ENCODE measurements at places on chromosomes 11 and 22.
A peak's percentile ranks its signal among the peaks of the same experiment; 100 is the strongest.

- no peak for DNase-seq
Measured at GRCh38 chr11:122882189-122882856, at the start of gene JHY. TSS of gene JHY (plus strand) at chr11:122882759. CDS start at chr11:122885850, 3,091 bp downstream.

GRCh38 chr11:112238041-112238440 is 11.8 kb downstream of the PTS start:
- no peak for DNase-seq

- DNase-seq = no peak
Measured at GRCh38 chr22:20015187-20015625, 1.4 kb downstream of the ARVCF start.

DNA sequence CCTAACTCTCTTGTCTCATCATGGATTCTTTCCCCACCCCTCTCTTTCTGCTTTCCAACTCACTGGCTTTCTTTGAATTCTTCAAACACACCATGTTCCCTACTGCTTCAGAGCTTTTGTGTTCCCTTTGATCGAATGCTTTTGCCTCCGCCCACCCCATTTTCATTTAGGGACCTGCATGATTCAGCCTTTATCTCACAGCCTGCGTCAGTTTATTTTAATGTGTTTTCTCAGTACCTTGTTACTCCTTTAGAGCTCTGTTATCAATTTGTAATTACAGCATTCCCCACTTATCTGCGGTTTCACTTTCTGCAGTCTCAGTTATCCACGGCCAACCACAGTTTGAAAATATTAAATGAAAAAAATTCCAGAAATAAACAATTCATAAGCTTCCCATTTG is 451.3 kb downstream of the METTL15 start:
- no peak for DNase-seq

- no peak for DNase-seq
Measured at GRCh38 chr11:89489930-89490329, 1.2 kb downstream of the NOX4 start.

GRCh38 chr11:28629235-28629634 is 521.0 kb downstream of the METTL15 start:
- DNase-seq = no peak

DNA sequence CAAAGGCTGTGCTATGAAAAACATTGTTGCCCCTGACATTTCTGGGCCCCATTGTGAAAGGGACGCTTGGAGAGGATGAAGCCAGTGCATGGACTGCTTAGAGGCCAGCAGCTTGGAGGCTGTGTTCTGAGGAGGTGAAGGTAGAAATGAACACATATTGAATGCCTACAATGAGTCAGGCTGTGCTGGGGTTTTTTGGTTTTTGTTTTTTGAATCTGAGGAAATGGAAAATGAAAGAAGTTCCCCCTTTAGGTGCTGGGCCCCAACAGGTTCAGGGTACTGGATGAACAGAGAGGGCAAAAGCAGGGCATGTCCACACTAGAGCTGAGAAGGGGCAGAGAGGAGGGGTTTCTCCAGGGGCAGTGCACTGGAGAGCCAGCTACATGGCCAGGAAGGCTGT is 166.1 kb upstream of the API5 start:
- DNase-seq = no peak

- no peak for DNase-seq
Measured at GRCh38 chr22:38881464-38881871, 9.5 kb upstream of the CBX6 start.

DNA sequence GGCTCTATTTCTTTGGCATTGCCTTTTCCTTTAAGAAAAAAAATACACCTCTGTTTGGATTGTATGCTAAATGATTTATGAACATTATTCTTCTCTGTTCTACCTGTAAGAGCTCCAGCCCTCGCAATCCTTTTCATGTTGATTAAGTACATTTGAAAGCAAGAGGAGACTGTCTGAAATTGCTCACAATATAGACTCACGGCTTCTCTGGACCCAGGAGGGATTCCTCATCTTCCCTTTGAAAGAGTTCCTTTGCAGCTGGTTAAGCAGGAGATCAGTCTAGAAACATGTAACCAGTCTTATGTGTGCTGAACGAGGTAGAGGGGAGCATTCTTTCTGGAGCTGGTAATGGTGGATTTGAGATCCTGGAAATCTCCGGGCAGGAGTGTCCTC is 47.4 kb downstream of the PKNOX2 start:
- no peak for DNase-seq

GRCh38 chr11:61369372-61370348 is 7.5 kb downstream of the TMEM138 start:
- no peak for DNase-seq

GRCh38 chr11:10004526-10005113 is 289.4 kb downstream of the SBF2 start:
- DNase-seq = no peak

DNA sequence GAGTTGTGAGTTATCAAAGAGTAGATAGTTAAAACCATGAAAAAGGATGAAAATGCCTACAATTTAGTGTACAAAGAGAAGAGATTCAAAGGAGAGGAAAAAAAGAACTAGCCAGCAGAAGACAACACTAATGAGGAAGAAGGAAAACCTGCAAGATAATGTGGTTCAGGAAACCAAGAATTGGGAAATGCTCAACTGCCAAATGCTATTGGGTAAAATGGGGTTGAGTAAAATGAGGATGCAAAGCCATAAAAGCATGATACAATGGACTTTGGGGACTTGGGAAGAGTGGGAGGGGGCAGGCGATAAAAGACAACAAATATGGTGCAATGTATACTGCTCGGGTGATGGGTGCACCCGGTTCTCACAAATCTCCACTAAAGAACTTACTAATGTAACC is 7.6 kb upstream of the OR52K2 start:
- no peak for DNase-seq

GRCh38 chr11:17561526-17561925 is 14.5 kb downstream of the OTOG start:
- no peak for DNase-seq

- DNase-seq = no peak
Measured at GRCh38 chr11:77136784-77137420, 8.9 kb downstream of the MYO7A start.

GRCh38 chr11:60906132-60906972 is at the start of gene PRPF19:
TSS of gene PRPF19 (minus strand) at chr11:60906585. CDS start at chr11:60906382, 203 bp downstream.
- DNase-seq = no peak

DNA sequence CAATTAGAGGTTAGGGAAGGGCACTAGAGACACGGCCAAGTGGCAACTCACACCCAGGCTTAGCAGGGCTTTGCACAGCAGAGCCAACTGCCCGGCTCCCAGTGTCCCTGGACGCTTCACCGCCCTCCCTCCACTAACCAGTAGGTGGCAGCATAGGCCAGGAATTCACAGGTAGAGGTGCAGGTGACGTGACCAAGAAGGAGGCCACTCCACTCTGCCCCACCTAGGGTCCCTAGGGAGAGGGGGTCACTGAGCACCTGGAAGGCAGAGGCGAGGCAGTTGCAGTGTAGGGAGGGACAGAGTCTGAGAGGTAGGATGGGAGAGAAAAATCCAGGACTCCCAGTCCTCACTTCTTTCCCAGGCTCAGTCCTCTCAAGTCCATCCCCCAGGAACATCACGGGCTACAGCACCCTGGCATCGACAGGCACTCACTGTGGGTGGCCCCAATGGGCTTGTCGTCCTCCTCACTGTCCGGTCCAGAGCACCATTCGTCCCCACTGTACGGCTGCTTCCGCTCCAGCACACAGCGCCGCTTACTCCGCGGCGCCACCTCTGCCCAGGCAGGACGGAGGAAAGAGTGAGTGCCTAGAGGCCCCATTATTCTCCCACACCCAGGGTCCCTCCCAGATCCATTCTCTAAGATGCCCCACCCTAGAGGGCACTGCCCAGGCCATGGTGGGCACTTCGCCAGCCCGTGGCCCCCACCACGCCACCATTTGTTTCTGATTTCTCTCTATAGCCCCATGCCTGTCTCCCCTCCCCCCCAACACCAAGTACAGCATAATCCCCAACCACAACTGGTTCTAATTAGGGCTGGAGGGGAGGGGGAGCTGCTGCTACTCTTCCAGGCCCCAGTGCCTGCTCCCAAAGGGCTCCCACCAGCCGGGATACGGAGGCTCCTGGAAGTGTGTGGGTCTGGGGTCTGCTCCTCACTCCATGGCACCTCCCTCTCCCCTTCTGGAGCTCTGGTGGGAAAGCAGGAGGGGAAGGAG is 18.4 kb downstream of the BCL9L start:
- no peak for DNase-seq

- no peak for DNase-seq
Measured at GRCh38 chr11:119419246-119419645, 3.7 kb downstream of the THY1 start.

DNA sequence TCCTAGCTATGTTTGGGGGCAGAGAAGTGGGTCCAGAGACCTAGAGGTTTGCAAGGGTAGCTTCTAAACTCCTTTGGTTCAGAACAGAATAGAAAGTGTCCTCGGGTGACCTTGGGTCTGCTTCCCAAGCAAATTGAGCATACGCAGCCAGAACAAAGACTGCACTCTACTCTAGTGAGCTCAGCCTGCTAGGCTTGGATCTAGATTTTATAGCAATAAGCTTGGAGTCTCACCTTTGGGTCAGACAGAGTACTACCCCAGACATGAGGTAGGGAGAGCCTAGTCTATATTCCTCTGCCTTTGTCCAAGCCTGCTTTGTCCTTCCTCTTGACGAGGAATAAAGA is 52.6 kb upstream of the ELF5 start:
- no peak for DNase-seq

DNA sequence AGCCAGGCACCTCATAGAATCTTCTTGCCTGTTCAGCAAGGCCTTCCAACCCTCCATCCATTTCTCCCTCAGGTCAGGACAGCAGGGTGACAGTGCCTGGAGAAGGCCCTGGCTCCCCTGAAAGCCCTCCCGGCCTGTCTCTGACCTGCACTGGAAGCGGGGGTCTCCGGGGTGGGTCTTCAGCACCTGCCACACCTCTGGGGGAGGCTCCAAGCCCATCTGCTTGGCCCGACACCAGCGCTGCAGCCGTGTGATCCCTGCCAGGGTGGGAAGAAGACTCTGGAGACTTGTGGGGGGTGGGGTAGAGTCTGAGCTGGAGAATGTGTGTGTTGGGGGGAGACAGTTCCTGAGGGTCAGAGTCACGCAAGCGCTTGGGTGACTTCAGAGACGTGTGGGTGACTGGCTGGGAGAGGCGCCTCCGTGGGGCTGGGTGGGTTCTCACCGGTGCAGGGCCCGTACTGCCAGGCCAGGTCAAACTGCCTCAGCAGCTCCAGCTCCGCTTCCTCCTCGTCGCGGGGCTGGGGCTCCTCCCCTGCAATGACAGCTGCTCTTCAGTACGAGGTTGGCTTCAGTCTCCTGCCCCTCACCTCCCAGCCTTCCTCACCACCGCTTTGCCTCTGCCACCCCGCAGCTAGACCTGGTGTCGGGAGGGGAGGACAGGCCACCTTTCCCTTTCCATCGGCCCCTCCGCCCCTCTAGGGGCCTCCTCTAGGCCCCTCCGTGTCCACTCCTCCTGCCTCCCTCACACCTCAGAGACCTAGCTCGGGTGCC is 615 bp downstream of the POLD4 start:
- DNase-seq = no peak

GRCh38 chr11:78019808-78020207 is 3.3 kb downstream of the KCTD14 start:
- DNase-seq = no peak

- no peak for DNase-seq
Measured at GRCh38 chr11:64652586-64653387, 61.8 kb downstream of the SLC22A12 start.

GRCh38 chr11:1746956-1747752 is 3.2 kb downstream of the IFITM10 start:
- no peak for DNase-seq

DNA sequence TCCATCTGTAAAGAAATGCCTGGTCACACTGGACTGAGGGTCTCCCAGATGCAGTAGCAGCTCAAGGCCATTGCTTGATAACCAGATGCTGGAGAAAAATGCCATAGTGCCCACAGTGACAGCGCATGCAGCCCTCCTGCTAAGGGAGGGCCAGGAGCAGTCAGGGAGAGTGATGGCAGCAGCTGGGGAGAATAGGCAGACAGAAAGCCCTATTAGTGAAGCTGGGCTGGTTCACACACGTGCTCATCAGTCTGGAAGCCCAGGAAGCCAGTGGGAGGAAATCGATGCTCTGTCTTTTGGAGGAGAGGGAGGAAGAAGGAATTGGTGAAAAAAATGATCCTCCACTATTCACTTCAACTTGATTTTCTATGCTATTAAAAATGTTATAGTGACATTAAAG is 82.9 kb downstream of the OSBP2 start:
- DNase-seq = no peak

DNA sequence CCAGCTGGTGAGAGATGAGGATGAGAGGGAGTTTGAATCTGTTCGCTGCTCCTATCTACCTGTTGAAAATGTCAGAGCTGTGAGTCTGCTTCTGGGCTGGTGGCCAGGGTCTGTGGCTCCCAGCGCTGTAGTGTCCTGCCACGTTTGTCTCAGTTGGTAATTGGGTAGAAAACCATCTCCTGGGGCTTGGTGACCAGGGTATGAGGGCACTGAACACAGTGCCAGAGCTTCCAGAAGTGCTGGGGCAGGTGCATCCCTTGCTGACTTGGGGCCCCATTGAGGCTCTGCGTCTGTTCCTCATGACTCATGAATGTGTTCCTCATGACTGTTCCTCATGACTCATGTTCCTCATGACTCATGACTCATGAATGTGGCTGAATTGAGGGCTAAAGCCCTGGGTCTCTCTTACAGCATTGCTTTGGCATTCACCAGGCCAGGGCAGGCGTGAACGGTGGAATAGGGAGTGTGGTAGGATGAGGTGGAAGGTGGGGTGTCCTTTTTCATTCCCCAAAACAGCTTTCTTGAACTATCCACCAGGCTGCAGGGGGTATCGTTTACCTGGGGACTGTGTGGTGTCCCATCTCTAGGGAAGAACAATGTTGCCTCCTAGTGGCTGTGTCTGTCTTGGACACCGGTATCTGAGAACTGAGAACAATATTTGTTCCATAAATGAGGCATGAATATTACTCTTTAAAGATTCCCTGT is 139.5 kb downstream of the COMMD9 start:
- peak; percentile 86 for DNase-seq

DNA sequence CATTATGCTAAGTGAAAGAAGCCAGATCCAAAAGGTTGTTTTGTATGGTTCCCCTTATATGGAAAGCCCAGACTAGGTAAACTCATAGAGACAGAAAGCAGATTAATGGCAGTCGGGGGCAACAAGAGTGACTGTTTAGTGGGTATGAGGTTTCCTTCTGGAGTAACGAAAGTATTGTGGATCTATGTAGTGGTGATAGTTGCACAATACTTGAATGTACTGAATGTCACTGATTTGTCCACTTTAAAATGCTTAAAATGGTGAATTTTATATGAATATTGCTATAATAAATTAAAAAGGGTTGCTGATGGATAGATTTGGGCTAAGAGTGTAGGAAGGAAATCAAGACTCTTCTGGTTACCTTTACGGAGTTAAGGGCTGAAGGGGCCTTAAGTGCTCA is 10.0 kb upstream of the SGSM1 start:
- DNase-seq = no peak

DNA sequence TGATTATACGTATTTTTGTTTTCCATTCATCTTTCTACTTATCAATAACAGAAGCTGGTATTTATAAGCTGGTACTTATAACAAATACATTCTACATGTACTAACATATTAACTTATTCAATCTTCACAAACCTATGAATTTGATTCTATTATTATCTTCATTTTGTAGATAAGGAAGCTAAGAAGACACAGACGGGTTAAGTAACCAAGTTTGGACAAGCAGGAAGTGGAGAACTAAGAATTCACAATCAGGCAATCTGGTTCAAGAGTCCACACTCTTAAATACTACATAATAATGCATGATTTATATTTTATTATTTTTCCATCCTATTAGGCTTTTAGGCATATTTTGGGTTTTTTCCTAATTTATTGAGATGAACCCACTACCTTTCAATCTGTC is 25.0 kb downstream of the FCHSD2 start:
- DNase-seq = no peak

Data from iPS DF 19.7 (cell line).